ENCODE measurements at places on chromosomes 5 and 9.
A peak's percentile ranks its signal among the peaks of the same experiment; 100 is the strongest.

DNA sequence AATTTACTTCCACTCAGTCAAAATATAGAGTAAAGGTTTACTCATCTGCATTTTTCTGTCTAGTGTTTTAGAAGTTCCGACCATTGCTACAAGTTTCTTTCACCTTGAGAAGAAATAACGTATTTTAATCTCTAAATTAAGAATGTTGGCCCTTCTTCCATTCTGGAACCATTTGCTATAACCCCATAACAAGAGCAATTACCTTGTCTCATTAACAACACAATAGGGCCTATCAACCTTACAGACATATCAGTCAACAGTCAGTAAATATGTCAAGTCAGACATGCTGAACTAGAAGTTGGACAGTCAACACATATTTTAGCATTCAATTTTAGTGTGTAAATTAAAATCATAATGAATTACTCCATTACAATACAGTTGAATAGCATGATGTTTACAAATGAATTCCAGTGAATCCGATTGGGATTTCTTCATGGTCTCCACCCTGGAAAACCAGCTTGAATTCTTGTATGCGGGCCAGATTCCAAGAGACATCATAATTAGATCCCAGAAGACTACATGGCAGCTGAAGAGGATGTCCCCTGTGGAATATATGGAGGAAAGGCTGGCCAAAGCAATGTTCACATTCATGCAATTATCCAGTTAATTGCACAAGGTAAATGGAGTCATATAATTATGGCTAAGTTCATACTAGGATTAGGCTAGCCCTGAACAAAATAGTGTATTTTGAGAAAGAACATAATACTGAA is 196.2 kb upstream of the TARS1 start:
- DNase-seq = no peak

DNA sequence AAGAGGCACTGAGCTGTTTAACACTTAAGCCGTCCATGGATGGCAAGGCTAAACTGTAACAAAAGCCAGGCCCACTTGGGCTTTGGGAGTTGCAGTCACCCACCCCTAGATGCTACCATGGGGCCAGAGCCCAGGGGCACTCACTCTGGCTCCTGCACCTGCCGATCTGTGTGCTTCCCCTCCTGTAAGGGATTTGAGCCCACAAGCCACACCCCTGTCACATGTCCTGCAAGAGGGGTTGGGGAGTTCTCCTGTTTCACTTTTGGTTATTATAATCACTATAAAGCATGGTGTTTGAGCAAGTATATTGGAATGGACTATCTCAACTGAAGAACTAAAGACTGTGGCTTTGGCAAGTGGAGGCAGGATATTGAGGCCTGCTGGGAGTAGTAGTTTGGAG is 14.0 kb upstream of the GPR151 start:
- DNase-seq = no peak

GRCh38 chr9:78958892-78959291 is 612.9 kb upstream of the TLE4 start:
- no peak for DNase-seq

DNA sequence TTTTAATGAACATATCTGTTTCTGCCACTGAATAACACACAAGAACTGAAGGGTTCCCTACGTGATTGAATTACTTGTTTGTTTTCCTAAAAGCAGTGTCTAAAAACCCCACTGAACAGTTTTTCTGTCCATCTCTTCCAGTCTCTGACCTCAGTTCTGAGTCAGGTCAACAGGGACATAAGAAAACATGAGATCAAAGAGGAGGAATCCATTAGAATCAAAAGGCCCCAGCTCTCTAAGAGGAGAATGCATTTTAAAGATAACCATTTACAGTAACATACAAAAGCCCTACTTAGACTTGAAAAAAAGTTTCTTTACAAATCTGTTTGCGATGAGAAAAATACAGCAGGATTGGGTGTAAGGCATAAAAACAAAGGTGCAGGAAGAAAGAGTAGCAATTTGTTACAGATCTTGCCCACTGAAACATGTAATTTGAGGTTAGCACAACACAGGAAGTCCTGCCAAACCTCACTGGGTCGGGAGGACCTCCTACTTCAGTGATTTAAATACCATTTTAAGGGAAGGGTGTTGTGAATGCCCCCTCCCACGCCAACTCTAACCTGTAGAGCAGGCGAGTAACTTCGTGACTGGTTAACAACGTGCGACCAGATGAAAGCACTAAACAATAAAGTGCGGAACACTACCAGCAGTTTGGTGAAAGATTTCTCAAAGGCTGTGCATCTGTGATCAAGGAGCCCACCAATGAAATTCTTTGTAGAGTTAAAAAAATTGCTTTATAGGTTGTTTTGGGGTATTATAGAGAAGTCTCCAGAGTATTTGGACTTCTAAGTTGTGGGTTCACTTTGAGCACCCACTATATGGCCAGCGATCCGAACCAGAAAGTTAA is 1.3 kb downstream of the QSOX2 start:
- DNase-seq = no peak

- peak; percentile 62 for DNase-seq
Measured at GRCh38 chr9:126482361-126483044, 131.2 kb upstream of the LMX1B start.

- DNase-seq = peak; percentile 35
Measured at GRCh38 chr9:14383294-14383693, 69.4 kb upstream of the NFIB start.

DNA sequence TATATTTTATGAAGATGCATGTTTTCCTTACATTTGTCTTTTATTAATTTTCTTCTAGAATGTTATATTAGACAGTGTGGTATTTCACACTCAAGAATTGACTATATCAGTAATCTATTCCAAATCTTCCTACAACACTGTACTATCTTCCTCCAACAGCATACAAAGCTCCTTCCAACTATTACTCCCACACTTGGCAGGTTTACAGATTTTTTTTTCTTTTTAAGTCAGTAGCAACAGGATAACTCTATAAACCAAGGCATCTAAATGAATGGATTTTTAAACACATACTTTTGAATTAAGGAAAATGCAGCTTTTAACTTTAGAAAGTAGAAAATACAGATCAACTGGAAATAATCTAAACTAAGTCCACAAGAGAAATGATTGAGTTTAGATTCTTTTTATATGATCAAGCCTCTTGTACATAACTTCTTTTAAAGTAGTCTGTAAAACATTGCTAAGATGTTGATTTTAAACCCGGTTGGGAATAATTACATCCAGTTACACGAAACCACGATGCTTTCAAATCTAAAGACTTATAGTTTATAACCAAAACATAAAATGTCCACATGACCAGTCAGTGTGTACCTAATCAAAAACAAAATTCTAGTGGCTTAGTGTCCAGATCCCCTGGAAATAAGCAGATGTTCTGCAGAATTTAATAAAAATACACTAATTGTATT is 281.6 kb downstream of the ADAMTS6 start:
- DNase-seq = peak; percentile 86

DNA sequence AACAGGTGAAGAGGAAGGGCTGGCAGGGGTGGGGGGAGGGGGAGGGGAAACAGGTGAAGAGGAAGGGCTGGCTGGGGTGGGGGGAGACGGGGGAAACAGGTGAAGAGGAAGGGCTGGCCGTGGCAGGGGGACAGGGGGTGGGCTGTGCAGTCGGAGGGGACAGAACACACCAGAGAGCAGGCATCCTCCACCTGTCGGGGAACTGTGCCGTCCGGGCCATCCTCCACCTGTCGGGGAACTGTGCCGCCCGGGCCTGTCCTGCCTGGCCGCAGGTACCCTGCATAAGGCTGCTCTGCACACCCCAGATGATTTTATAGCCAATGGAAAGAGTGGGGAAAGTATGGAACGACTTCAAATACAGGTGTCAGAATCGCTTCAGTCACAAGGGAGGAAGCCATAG is 32.5 kb upstream of the PPP1R26 start:
- no peak for DNase-seq

DNA sequence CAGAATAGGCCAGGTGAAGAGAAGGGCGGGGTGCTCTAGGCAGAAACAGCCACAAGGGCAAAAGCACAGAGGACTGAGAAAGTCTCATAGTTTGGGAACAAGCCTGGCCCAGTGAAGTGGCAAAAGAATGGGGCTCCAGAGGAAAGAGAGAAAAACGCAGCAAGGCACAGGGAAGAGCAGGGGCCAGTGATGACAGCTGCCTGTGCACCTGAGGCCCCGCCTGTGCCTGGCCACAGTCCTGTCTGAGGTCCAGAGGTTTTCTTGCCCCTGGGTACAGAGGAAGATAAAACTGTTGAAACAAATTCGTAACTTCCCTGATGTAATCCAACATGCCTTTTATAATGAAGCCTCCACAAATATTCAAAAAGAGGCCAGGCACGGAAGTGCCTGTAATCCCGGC is 22.0 kb downstream of the FRRS1L start:
- DNase-seq = no peak

- DNase-seq = peak; percentile 26
Measured at GRCh38 chr5:98403131-98403530, 370.3 kb upstream of the RGMB start.

- DNase-seq = peak; percentile 7
Measured at GRCh38 chr5:133404724-133405123, 207.6 kb downstream of the FSTL4 start.

- no peak for DNase-seq
Measured at GRCh38 chr5:125587631-125588030, 835.6 kb upstream of the GRAMD2B start.

GRCh38 chr5:59864718-59865117 is 28.8 kb downstream of the PDE4D start:
- no peak for DNase-seq

DNA sequence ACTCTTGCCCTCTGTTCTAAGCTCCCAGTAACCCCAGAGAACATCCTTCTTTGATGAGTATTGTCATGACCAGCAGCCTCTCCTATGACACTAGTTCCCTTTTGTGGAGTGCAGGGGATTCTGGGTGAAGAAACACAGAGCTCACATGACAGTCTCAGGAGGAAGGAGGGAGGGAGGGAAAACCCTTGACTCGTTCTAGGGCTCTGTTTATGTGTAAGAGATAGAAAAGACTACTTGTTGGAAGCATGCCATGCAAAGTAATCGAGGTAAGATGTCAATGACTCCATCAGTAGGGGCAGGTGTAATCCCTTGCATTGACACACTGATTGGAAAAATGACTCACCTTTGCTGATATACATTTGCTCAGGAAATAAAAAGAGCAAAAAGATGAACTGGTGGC is 190.2 kb upstream of the ELL2 start:
- DNase-seq = no peak

DNA sequence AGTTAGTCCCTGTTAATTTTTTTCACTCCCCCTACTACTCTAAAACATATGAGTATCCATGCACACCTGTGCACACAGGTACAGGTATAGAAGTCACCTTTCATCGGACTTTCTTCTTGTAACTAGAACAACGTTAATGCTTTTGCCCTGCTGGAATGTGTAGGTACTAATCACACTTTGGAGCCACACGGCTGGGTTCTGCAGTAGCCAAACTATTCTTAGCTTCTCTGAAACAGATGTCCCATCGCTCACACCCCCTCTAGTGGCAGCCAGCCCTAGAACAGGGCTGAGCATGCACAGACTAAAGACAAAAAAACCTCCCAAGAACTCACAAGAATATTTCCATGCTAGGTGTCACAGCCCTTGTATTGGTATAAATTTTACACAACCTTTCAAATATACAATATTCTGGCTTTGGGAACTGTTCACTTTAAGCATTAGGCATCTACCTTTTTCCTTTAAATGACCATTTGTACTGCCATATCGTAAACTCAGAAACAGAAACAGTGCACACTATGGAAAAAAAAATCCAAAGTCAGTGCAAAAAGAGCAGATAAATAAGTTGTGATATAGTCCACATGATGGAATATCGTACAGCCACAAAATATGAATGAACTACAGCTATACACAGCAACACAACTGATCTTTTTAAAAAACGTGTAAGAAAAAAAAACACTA is 64.0 kb downstream of the RETREG1 start:
- DNase-seq = peak; percentile 69

DNA sequence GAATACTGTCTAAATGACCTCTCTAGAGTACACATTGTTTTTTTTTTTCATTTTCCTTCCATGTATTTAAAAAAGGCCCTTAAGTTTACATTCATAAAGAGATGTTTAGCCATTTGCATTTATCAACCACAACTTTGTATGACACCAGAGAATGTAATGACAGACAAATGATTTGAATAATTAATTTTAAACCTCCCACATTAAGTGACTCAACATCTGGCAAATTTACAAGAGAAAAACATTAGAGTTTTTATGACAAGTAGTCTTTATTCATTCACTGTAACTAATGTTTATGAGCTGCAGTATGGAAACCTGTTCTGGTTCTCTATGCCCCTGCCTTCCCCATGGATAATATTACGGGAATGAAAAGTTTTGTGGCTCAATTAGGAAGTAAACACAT is 1093.8 kb upstream of the CDH9 start:
- no peak for DNase-seq
